Glomerular endothelial cell (primary cell): ENCODE measurements at places on chromosomes 13 and 19.

GRCh38 chr19:812747-813218 lies 9.0 kb downstream of the PLPPR3 start:
- no peak for DNase-seq

DNA sequence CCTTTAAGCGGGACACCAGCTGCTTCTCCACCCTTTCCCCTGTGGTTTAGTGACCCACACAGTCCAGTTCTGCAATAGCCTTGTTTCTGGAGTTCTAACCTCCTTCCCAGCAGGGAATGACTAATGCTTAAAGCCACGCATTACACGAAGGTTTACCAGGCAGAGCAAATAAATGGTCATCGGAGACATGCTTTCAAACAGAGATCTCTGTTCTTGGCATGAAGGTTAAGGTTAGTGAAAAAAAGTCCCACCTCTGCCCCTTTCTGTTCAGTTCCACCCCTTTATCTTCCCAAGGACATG lies 25.3 kb upstream of the MEDAG start:
- no peak for DNase-seq

DNA sequence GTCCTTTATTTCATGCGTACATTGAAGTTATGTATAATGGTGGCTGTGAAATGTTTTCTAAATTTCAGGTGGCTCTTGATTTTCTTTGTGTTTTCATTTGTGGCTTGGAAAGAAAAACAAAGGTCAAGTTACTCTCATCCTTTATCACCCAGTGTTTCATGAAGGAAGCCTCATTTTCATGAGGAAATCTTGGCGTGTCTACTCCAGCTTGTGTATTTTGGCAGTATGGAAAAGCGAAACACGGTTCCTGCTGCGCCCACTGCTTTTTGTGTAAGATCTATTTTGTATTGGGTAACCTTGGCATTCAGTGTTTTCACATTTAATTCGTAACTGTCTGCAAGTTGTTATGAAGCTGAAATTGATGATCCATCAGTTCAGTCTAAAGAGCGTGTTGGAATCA lies 147.0 kb upstream of the RNF113B start:
- no peak for DNase-seq

DNA sequence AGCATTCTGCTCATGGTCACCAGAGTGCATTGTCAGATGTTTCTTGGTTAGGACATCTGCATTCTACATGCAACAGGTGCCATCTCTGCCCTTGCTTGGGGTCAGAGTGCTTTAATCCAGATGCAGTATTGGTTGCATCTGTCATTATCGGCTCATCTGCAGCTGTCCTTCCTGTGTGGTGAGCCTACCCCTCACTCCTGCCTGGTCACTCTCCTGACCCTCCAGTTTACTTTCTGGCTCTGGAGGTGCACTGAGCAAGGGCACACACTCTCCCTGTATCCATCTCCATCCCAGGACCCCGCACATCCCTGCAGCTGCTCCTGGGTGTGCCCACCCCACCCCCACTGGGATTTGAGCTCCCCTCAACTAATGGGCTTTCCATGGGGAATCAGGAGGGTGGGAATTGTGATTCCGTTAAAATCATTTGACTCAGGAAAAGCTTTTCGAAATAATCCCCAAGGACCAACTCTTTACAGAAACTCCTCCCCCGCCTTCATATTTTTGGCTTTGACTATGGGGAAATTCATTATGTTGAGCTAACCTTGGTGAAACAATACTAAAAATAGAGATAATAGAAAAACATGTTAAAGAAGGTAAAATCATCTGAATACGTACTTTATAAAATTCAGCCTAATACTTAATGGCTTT lies 70.2 kb downstream of the COL4A2 start:
- DNase-seq, result no peak

DNA sequence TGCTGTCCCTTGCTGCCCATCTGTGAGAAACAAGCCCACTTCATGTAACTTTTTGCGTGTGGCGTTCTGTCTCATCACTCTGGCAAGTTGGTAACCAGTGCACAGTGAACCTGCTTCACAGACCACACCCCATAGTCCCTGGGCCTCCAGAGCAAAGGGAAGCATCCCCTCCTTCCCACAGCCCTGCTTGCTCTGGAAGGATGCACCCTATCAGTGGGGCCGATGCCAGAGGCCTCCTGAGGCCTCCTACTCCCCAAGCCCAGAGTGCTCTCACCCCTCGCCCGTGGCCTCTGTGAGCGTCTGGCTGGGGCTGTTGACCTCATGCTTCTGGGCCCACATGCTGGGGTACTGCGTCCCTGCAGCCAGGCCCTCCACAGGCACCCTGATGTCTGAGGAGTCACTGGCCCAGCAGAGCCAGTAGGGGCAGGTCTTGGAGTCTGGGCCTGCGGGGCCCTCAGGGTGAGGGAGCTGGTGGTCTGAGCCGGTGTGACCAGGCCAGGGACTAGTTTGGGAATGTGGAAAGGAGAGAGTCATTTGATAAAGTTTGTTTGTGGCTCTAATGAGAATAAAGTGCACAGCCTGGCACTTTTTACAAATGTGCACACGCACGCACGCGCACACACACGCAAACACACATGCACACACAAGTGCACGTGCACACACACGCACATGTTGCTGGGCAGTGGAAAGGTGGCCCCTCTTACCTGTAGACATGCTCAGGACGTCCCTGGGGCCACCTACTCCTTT lies 5.1 kb downstream of the TMEM86B start:
- no peak for DNase-seq

- DNase-seq, result no peak
These were observed 89.3 kb downstream of the NUFIP1 start for GRCh38 chr13:44899967-44900366.

DNA sequence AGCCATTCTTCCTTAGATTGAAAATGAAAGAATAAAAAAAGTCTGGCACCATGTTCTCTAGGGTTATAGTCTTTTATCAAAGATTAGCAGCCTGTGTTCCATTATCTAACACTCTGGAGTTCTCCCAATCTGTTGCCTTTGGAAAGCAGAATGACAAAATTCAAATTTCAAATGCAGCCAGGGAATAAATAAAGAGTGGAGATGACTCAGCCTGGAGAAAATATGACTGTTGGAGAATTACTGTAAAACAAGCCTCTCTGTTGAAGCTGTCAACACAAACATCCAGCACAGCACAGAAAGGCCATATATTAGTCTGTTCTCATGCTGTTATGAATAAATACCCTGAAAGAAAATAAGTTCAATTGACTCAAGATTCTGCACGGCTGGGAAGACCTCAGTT lies 650.5 kb upstream of the SLC10A2 start:
- no peak for DNase-seq

DNA sequence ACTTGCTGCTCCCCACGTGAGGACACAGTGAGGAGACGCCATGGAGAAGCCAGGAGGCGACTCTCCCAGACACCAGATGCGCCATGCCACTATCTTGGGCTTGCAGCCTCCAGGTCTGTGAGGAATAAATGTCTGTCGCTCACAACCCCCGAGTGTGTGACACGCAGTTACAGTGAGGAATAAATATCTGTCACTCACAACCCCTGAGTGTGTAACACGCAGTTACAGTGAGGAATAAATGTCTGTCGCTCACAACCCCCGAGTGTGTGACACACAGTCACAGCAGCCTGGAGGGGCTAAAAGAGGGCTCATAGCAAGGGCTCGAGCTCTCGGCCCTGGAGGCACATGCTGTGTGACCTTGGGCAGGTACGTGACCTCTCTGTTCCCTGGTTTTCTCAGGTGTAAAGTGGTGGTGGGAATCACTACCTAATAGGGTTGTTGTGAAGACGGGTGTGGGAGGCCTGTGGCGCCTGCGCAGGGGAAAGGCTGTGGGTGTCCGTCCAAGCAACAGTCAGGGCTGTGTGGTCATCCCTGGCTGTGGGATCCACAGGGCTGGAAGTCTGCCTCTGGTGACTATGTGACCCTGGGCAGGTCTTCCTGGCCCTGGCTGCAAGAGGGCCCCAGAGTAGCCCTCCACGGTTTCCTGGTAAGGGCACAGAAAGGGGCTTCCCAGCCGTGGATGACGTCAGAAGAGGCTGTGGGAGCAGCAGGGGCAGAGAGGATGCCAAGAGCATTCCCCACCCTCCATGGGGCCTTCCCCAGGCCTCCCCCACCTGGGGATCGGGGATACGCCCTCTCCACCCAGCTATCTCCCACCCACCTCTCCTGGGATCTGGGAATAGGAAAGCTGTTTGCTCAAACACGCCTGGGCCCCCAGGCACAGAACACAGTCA lies 77.7 kb downstream of the C1QTNF9 start:
- no peak for DNase-seq

GRCh38 chr19:39507715-39508364 lies 7.1 kb upstream of the SELENOV start:
- DNase-seq, result no peak

DNA sequence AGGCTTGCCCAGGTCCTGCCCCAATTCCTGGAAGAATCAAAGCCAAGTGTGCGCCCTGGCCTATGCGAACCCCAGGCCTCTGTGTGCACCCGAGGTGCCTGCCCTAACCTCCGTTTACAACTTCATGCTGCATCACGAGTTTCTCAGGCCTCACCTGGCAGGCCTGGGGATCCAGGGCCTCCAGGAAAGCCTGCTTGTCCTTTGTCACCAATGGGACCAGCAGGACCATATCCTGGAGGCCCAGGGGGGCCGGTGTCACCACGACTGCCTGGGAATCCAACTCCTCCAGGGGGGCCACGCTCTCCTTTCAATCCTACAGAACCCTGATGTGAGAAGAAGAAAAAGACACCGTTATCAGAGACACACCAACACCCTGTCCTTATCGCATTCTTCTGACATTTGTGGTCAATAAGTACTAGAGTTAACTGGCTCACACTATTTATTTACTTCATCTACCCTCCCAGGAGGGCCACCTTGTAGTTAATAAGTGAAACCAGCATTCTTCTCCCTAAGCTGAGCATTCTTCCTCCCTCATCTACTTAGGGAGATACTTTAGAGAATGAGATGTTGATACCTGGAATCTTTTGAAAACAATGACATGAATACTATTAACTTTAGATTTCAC lies 120.6 kb downstream of the COL4A1 start:
- no peak for DNase-seq

DNA sequence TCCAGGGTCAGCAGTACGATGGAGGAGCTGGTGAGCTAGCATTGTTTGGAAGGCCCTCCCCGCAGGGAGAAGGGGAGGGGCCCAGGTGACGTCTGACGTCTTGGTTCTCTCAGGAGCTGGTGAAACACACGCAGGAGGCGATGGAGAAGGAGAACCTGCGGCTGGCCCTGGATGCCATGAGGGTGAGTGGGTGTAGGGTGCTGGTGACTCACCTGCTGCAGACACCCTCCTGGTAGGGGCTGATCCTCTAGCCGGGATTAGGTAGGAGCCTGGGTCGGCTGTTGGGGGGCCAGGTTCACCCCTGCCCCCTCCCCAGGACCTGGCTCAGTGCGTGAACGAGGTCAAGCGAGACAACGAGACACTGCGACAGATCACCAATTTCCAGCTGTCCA lies 55.8 kb downstream of the VAV1 start:
- no peak for DNase-seq

DNA sequence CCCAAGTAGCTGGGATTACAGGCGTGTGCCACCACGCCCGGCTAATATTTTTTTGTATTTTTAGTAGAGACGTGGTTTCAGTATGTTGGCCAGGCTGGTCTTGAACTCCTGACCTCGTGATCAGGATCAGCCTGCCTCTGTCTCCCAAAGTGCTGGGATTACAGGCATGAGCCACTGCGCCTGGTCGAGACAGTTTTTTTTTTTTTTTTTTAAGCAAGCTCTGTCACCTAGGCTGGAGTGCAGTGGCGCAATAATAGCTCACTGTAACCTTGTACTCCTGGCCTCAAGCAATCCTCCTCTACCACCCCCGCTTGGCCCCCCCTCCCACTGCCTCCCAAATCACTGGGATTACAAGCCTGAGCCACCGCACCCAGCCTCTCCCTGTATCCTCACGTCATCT lies 6.4 kb upstream of the MAP2K7 start:
- no peak for DNase-seq

DNA sequence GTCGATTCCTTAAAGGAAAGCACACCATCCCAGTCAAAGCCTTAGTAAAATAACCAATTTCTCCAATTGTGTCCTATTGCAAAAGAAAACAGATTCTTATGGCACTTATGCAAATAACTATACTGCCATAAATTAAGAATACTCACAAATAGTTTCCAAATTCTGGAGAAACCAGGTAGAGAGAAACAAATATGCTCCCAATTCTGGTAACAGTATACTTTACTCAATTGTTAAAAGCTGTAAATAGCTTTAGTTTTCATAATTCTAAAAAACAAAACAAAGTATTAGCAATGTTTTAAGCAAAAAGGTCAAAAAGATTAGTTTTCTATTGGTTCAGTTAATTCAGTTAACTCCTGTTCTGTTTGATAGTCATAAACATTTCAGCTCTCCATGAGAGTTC lies 18.2 kb upstream of the UBAC2 start:
- no peak for DNase-seq

DNA sequence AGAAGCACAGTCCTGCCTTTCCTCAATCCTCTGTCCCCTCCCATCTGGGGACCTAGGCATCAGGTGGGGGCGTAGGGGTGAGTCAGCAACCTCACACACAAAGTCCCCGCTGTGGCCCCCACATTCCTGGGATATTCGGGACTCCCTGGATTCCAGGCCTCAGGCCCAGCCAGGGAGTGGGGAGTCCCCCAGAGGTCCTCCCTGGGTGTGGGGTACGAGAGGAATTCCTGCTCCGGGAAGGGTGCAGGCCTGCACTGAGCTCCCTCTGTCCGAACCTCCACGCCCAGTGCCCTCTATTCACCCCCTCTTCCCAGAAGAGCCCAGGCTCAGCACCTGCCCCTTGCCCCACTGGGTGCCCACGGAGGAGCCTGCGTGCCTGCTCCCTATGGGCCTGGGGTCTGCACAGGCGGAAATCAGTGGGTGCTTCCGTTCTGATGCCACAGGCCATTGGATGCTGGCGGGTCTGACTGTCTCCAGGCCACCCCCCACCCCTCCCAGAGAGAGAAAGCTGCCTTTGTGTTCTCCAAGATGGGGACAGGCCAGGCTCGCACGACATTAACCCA lies 3.4 kb downstream of the CADM4 start:
- no peak for DNase-seq

DNA sequence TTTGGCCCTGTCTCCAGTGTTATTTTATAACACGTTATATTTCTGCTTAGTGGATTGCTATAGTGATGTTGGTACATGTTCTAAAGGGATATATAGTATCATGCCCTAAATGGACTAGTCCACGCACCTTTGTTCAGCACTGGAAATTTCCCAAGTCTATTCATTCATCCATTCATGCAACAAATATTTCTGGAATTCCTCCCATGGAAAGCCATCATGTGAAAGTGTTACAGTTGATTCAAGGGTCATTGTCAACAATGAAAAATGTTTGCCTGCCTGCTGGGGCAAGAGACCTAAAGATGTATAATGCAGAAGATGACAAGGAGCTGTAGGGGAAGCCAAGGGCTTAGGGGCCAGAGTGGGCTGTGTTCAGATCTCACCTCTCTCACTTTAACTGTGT lies 10.8 kb upstream of the HSPH1 start:
- no peak for DNase-seq

GRCh38 chr13:69094485-69094884 lies 1013.1 kb upstream of the ATXN8OS start:
- DNase-seq, result no peak

GRCh38 chr19:16096280-16096855 lies 15.3 kb upstream of the RAB8A start:
- no peak for DNase-seq

DNA sequence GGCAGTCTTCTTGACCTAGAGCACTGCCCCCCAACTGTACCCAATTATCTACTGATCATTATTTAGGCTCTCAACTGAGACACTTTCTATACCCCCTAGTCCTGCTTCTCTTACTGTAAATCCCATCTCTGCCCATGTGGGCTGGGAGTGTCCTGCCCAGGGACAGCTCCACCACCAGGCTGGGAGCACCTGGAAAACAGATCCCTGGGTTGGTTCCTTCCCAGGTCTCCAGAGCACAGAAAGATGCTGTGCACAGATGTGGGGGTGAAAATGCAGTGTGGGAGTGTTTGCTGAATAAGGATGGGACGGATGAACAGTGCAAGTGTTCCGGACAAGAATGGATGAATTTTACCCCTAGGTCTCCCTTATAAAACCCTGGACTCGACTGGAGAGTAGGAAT lies 12.7 kb downstream of the CYP4F2 start:
- DNase-seq, result no peak
